Stimulated activated CD8-positive, alpha-beta memory T cell treated with anti-CD3 and anti-CD28 coated beads, Interleukin-4, amount 100 ng/mL, for 4 hours (primary cell): ENCODE measurements at places on chromosomes 12 and 14.

DNA sequence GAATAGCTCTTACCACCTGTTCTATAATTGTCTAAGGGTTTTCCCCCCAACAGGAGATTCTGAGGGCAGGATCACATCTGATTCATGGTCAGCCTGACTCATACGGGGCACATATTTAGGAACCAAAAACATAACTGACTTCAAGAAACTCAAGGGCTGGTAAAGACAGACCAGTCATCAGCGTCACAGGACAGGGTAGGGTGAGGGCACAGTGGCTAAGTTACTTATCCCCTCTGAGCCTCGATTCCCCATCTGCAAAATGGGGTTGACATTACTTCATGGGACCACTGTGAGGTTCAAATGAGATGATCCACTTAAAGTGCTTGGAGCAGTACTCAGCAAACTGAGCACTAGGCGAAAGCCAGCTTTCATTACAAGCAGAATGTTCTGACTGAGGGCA, 606 bp downstream of the CINP start:
- no peak for DNase-seq

DNA sequence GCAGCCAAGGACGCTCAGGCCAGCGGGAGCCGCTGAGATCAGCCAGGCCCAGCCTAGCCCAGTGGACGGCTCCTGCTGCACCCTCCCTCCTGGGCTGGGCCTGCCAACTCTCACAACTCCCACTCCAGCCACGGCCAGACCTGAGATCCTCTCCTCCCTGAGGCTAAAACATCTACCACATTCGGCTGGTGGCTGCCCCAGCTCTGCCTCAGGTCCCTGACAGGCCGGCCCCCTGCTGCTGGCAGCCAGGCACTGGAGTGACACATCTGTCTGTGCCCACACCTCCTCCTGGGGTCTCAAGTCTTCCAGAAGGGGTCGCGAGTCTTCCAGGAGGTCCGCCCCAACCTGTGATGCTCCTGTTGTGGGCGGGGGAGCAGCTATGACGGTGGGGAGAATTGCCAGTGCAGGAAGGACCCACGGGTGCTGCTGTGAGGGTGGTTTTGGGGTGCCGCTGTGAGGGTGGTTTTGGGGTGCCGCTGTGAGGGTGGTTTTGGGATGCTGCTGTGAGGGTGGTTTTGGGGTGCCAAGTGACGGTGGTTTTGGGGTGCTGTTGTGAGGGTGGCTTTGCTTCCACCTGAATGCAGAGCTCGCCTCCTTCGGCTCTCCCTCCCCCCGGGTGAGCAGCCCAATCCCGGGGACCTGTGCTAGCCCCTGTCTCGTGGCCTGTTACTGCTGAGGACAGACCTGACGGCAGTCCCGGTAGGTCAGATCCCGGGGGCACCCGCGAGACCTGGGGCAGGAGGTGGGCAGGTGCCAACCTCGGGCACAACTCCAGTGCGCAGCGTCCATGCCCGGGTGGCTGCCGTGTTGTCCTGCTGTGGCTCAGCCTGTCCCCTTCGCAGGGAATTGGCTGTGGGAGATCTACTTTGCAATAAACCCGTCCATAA, 27.5 kb upstream of the C14orf180 start:
- DNase-seq, result no peak

- DNase-seq, result no peak
Observed at GRCh38 chr12:91562476-91562875, 379.9 kb upstream of the DCN start.

GRCh38 chr12:29329411-29329810, 51.6 kb downstream of the ERGIC2 start:
- DNase-seq, result no peak

GRCh38 chr12:124678421-124678893, 111.0 kb upstream of the NCOR2 start:
- DNase-seq, result no peak

GRCh38 chr12:31363416-31363809, 37.5 kb upstream of the SINHCAF start:
- DNase-seq, result no peak

GRCh38 chr14:41925409-41925808, 318.7 kb downstream of the LRFN5 start:
- no peak for DNase-seq

DNA sequence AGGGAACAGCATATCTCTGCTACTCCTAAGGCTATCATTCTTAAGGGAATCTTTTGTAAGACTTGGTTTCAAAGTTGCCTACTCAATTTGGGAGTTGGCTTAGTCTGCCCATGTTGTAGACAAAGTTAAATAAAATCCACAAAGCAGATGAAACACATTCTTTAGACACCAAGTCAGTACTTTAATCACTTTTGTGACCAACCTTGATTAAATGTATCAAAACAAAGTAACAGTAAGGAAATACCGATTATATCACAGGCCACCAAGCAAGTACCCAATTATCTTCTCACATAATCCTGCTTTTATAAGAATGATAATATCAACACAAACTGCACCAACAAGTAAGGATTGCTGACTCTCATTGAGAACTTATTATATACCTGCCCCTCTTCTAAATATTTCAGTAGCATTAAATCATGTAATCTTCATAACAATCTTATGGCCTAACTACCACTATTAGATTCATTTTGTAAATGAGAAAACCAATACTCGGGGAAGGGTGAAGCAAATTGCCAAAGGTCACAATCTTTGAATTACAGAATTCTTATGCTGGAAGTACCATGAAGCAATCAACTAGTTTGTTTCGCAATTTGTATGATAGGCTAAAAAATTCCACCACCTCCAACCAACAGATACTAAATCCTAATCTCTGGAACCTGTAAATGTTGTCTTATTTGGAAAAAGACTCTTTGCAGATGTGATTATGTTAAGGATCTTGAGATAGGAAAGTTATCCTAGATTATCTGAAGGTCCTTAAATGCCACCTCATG, 12.6 kb upstream of the DIO2 start:
- no peak for DNase-seq

DNA sequence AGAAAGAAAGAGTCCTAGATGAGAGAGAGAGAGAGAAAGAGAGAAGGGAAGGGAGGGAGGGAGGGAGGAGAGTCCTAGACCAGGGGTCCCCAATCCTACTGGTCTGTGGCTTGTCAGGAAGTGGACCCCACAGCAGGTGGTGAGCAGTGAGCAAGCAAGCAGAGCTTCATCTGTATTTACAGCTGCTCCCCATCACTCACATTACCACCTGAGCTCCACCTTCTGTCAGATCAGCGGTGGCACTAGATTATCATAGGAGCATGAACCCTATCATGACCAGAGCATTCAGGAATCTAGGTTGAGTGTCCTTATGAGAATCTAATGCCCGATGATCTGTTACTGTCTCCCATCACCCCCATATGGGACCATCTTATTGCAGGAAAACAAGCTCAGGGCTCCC, 39.2 kb upstream of the AMN1 start:
- no peak for DNase-seq

- no peak for DNase-seq
Observed at GRCh38 chr14:69318901-69319475, 59.0 kb downstream of the GALNT16 start.

DNA sequence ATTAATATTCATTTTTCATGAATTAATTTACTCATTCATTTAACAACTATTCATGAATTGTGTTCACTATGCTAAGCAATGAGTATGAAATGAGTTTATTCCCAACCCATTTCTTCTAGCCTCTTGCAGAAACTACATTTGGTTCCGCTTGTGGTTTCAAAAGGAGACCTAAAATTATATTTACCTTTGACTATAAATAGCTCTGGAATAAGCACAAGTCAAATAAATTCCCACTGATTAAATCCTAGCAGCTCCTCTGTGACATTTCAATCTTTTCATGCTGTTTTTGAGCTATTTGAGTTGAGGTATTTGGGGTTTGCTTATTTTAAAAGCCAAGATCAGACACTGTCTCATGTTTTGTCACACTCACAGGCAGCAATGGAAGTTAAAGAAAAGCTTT, 46.9 kb downstream of the DUSP6 start:
- DNase-seq, result no peak
